ENCODE measurements at places on chromosomes 1 and 21.

DNA sequence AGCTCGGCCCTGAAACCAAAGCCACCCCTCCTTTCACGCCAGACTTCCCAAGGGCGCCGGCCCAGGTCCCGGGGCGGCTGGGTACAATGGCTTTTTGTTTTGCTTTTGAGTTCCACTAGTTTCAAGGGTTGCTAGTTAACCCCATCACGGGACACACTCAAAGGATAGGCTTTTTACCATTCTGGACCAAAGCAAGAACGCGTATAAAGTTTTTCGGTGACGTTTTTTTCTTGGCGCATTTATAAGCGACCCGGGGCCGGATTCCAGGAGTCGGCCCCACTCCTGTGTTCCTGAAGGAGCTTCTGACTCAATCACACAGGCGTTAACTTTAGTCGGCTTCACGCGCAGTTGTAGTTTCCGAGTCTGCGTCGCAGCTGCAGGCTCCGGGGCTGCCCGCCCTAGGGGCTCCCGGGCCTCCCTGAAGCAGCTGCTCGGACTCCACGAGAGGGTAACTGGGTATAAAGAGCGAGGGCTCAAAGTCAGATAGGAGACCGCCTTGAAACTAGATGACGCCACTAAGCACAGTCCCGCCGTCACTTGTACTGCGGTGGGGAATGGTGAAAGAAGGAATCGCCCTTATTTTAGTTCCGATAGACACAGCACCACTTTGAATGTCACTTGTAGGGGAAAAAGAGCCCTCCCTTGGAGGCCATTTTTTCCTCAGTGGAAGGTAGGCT lies 707 bp upstream of the KLHL21 start:
- DNase-seq: peak; percentile 87

DNA sequence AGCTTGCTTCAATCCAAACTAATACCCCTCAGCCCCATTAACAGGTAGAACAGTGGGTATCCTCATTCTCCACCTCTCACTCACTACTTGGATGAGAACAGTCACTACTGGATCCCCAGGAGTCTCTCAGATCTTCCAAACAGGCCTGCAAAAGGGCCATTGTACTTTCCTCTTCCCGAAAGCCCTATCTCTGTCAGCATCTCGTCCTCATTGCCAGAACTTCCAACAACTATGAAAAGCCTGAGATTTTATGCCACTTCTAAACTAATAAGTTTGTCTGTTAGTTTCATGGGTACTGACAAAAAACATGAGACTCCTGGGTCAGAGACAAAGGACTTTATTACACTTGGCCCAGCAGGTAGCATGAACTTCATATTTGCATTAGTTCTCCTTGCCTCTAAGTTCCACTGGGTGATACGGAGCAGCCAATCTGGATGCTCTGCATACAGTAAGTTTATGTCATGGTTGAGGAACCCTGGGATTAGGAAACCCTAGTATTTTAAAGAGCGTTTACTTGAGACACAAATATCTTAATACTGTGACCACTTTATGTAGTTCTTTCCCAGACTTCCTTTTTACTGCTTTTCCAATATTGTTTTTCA lies 38.1 kb downstream of the VANGL2 start:
- no peak for DNase-seq

DNA sequence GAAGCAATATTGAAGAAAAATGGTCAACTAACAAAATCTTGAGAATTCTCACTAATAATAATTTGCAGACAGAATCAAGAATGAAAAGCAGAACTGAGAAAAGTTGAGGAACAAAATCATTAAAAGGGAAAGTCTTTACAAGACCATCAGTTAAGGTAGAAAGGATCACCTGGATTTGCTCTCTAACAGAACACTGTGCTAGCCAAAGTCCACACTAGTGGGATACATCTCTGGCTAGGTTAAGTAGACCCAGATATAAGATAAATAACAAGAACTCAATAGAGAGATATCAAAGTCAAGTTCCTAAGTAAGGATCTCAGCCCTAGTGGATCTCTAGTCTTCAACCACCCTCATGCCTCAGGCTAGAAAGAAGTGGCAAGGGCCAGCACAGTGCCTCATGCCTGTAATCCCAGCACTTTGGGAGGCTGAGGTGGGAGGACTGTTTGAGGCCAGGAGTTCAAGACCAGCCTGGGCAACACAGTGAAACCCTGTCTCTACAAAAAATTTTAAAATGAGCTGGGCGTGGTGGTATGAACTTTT lies 19.6 kb downstream of the IPP start:
- DNase-seq: no peak

GRCh38 chr1:69824932-69825331 lies 257.2 kb downstream of the LRRC7 start:
- DNase-seq: peak; percentile 69

GRCh38 chr1:42319128-42319851 lies 15.7 kb downstream of the FOXJ3 start:
- DNase-seq: peak; percentile 40

DNA sequence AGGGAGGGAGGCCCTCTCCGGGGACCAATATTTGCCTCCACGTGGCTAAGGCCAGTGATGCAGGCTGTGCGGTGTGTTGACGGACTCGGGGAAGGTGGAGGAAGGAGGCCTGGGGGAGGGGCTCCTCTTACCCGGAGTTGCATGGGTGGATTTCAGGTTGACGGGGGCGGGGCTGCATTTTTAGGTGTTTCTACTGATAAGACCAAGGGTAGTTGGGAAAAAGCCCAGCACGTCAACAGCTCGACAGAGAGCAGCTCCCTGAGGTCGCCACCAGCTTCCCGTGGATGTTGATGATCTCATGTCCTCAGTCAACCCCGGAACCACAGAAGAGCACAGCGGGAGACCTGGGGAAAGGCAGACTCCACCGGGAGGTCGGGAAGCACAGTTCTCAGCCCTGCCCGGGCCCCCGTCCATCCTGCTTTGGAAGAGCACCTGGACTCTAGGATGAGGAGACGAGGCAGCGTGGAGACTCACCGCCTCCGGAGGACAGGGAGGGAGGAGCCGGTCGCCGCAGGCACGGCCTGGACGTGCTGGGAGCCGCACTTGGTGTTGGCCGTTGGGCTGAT lies 32.9 kb upstream of the COL6A1 start:
- no peak for DNase-seq

- peak; percentile 6 for DNase-seq
Measured at GRCh38 chr1:40014253-40014706, 26.2 kb upstream of the CAP1 start.

DNA sequence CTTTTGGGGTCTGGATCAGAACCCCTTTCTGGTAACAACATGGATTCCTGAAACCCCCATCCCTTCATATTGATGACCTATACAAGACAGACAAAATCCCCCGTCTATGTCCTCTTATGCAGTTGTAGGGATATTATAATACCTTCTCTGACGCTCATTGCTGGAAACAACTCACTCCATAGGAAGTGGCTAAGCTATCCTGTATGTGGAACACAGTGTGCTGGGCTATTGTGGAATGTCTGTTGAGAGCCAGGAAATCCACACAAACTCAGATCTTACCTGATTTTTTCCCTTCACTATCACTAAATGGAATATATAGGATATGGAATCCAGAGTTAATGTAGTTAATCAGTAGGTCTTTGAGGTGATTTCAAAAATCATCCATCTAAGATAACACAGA lies 17.7 kb upstream of the PIK3R3 start:
- DNase-seq: no peak

DNA sequence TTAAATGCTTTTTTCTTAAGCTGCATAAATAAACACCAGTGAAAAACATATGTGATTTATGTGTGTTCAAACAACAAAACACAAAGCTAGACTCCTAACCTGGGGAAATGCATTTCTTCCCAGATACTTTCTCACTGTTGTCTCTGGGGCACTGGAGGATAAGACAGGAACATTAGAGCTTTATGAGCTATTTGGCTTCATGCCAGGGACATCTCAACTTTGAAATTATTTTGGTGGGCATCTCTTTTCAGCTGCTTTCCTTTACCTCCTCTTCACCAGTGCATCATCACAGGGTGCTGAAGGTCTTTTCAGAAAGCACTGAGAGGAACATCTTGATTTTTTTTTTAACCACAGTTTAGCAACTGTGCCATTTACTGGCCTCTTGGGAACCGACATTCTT lies 212.9 kb downstream of the DNM3 start:
- peak; percentile 47 for DNase-seq

GRCh38 chr1:177700856-177701255 lies 269.0 kb downstream of the SEC16B start:
- no peak for DNase-seq

GRCh38 chr1:54971317-54971791 lies 9.1 kb upstream of the TMEM61 start:
- DNase-seq: peak; percentile 60

DNA sequence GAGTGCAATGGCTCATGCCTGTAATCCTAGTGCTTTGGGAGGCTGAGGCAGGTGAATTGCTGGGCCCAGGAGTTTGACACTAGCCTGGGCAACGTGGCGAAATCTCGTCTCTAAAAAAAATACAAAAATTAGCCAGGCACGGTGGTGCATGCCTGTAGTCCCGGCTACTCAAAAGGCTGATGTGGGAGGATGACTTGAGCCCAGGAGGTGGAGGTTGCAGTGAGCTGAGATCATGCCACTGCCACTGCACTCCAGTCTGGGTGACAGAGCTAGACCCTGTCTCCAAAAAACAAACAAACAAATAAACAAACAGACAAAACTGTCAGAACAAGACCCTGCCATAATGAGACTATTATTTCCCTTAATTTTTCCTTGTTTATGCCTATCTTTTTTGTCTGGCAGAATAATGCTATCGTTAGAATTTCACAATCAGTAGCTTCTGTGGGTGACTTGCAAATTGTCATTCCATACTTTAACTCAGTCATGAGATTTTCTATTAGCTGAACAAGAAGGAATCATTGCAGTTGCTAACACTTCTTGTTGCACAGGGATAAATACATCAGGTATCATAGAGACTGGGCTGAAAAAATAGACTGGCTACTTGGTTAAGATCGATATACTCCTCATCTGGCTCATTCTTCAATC lies 7.5 kb upstream of the THEM4 start:
- no peak for DNase-seq

DNA sequence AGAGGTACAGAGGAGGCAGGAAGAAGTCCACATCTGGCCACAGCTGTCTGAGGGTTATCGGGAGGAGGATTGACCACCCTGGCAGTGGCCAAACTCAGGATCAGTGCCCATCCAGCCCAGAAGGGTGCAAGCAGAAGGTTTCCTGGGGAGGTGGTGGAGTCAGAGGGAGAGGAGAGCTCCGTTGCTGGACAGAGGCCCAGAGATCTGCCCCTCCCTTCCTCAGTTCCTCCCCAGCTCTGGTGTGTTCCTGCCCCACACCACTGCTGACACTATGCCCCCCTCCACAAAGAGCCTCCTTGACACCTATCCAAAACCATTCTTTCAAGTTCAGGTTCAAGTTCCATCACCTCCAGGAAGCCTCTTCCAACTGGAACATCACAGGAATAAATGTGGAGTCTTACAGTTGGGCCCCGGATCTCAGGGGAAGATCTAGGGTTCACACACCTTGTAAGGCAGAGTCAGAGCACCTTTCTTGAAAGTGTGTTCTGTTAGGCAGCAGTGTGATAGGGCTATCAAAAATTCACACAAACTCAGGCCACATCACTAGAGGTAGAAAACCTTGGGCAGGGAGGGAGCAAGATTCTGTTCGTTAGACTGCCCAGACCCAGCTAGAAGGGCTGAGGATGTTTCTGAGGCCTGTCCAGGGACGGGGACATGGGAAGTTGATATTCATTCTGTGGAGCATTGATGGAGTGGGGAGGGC lies 7.4 kb downstream of the LDLRAD1 start:
- no peak for DNase-seq

DNA sequence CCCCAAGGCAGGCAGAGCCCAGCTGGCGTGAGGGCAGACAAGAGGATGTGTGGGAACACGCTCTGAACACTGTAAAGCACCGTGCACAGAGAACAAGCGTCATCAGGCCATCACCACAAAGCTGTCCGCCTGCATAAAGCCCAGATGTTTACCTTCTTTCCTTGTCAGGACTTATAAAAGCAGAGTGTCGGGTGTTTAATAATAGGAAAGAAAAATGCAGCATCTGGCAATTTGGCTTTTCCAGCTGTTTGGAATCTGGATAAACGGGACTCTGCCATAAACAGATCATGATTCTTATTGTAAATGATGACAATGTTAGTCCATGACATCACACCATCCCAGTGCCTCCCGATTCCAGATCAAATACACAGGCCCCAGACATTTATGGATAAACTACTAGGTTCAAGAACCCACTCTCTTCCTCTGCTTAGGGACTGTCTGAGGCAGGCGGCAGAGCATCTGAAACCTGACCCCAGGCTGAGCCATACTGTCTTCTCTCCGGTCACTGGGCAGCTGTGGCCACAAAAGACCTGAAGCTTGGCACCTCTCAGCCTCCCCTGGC lies 4.2 kb downstream of the GLIS1 start:
- DNase-seq: peak; percentile 77

- no peak for DNase-seq
Measured at GRCh38 chr1:55484173-55484572, 269.0 kb upstream of the USP24 start.

GRCh38 chr1:227899141-227899819 lies 48.5 kb downstream of the WNT9A start:
- no peak for DNase-seq

DNA sequence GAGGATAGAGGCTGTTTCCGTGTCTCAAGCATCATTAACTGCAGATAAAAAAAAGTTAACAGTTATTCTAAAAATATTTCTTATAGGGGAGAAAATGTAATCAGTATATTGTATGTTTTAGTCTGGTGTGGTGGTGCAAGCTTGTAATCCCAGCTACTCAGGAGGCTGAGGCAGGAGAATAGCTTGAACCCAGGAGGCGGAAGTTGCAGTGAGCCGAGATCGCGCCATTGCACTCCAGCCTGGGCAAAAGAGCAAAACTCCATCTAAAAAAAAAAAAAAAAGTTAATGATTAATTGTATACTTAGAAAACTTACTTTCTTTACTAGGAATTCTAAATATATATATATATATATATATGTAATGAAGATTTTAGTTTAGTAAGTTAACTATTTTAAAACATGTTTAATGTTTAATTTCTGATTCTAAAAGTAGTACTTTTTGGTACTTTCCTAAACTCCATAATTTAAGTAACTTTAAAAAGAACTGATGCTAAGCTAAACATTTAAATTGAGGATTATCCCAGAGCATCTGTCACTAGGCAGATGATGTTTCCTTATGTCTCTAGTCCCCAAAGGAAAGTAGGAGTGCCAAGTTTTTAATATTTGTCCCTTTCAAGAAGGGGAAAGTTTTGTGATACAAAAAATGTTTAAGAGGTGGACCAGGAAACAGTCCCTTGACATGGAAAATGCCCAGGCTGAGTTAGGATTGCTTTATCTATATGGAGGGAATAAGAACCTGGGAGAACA lies 66.3 kb downstream of the DYRK1A start:
- DNase-seq: no peak

GRCh38 chr1:204894606-204895005 lies 23.9 kb downstream of the NFASC start:
- DNase-seq: no peak

DNA sequence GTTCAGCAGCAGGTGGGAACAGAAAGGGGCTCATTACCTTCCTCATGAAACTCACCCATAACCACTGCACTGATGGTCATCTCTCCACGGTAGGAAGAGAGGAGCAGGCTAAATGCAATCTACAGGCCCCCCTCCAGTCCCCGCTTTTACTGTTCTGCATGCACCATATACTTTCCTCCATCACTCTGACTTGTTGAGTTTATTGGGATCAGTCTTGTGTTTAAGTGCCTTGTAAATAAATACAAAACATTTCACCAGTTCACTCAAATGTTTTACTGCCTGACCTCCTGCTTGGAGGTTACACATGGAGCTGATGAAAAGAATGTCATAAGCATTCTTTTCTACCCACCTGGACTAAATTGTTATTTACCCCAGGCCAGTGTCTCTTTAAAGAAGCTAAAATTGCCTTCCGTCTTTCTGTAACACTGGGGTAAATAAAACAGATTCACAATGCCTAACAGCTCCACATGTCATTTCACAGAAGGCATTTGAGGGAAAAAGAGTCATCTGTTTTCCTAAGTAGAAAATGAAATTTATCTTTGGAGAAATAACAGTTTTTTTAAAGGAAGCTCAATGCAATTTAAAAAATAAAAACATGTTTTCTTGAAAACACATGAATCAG lies 30.7 kb downstream of the PTPN14 start:
- no peak for DNase-seq
